ENCODE measurements at places on chromosomes 2 and 18.

DNA sequence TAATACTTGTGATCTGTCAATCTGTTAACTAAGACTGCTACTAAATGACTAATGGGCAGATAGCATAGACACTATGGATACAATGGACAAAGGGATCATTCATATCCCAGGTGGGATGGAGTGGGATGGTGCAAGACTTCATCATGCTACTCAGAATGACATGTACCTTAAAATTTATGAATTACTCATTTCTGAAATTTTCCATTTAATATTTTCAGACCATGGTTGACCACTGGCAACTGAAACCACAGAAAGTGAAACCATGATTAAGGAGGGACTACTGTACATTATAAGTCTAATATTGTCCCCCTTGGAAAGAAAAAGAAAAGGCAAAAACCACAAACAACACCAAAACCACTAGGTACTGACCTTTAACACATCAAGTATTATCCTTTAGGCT is 247.0 kb upstream of the SYT4 start:
- DNase-seq = no peak

DNA sequence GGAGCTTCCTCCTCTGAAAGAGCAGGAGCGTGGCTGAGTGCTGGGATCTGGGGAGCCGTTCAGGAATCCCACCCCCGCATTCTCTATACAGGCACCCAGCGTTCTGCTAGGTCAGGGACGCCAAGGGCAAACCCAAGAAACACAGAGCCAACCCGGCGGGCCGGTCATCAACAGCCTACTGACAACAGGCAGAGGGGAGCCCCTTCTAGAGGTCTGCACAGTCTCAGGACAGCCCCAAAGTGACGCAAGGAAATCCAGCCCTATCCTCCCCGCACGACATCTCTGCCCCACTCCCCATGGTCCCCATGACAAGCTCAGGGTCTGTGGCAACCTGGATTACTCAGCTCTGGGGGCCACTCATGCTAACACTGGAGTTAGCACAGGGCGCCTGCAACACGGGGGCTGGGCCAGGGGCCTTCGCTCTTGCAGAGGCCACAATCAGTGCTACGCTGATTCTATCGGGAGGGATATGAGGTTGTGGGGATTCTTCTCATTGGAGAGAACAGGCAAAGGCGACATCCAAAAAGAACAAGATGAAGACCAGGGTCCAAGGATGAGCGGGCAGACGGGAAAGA is 81.6 kb downstream of the PXDN start:
- no peak for DNase-seq

- DNase-seq = no peak
Observed at GRCh38 chr2:119704670-119705120, 25.7 kb downstream of the TMEM177 start.

DNA sequence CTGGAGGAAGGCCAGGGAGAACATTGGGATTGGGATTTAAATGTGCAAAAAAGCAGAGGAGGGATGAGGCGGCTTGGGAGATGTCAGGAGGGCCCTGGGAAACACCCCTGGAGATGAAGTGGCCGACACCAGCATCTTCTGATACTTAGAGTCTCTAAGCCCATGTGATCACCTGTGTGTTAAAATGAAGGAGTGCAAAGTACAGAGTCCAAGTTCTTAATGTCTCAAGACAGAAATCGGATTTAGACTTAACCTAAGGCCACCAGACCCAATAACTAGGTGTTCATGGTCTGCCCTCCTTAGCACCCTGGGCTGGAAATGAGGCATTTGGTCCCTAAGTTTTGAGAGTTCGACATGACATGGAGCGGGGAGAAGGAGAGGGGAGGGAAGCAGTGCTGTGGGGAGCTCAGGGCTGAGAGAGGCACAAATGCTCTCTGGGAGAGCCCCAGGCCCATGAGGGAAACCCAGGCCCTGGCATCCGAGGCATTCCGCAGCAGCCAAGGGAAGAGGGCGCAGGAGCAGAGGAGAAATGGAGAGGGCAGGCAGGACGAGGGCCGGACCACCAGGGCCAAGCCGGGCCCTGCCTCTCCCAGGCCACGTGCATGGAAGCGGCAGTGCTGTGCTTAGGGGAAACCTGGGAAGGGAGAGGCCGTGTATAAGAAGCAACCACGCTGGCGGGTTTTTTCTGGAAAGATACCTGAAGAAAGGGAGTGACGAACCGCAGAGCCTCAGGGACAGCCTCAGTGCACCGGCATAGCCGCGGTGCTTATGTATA is 63.3 kb downstream of the SFXN5 start:
- no peak for DNase-seq

GRCh38 chr18:49544362-49544761 is 17.5 kb upstream of the LIPG start:
- no peak for DNase-seq

DNA sequence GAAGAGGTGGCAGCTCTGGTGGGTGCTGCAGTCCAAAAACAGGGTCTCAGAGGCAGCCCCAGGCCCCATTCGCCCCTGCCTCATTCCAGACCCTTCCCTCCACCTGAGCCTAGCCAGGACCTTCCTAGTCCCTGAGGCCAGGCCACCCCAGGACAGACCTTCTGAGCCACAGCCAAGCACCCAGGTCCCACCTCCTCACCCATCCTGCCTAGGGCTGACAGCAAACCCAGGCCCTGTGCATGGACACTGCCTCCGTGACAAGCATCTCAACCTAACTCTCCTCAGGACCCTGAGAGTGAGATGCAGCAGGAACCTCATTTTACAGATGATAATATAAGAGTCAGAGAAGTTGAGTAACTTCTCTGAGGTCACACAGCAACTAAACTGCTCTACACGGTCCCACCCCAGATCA is 15.5 kb downstream of the ADRA2B start:
- no peak for DNase-seq

DNA sequence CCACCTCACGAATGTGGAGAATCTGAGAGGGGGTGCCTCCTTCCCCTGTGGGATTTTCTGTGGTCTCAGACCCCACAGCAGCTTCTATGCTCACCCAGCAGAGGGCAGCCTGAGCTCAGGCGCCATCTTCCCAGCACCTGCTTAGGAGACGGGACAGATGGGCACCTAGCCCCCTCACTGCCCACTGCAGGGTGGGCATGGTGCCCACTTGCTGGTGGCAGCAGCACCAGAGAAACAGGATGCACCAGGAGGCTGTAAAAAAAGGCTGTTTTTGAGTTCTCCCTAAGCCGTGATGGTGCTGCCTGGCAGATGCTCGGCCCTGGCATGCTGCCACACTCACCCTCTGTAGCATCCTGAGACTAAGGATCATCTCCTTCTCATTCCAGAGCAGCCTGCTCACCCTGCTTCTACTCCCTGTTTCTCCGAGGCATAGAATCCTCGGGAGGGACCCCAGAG is 19.1 kb upstream of the SLC20A1 start:
- DNase-seq = peak; percentile 76

DNA sequence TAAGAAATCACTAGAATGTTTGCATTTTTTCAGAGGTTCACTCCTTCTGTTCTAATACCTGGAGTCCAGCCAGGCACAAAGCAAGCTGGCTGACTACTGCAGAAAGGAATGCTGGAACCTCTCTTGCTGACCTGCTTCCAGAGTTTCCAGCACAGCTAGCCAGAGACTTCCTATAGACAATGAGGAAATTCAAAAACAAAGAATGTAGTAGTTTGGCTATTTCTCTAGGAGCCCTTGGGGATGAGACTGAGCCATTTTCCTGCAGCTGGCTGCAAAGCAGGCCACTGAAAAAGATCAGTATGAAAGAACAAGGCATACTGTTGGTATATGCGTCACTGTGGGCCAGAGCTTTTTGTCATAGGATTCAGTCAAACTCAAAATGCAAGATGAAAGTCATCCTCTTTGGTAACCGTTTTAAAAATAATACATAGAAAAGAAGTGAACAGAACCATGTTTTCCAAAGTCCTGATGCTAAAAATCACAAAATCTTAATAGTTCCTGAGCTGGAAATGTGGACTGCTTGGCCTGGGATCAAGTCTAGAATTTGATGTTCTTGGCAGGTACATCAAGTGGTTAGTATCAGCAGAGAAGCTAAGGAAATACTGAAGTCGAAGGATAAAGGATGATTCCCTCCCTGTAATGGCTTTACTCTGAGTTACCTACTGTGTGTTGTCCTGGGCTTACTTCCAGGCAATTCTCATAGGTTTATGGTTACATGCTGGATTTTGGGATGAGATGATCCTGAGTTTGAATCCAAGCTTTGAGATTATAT is 9.0 kb upstream of the DSEL start:
- peak; percentile 88 for DNase-seq

DNA sequence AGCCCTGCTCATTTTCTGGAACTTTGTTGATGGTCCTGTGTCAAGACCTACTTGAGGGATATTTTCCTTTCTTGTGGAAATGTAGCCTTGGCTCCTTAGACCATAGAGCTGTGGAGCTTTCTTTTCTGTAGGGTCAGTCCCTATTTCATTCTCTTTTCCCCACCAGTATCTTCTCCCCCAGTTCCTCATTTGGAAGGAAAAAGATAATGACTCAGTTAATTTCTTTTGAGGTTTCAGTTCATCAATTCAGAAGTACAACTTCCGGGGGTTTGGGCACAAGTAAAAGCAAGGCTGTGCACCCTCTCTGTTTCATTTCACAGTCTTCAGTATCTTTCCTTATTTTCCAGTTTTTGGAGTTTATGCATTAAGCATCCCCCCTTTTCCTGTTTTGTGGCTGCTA is 70.7 kb downstream of the CDC42EP3 start:
- DNase-seq = no peak

DNA sequence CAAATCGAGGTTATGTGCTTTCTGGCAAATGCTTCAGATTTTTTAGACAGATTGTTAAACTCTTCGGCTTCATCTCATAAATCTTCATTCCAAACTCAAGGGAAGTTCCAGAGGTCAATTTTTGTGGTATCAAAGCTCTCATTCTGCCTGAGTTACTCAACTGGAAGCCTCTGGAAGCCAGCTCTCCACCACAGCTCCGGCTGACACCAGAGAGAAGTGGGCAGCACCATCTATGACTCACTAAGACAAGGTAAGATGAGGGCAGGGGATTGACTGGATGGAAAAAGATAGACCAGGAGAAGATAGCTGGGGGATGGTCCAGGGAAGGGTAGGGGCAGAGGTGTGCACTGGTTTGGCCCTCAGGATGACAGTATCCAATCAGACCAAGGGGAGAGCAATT is 137.3 kb upstream of the HNRNPA3 start:
- DNase-seq = no peak

- no peak for DNase-seq
Observed at GRCh38 chr2:174025271-174026121, 60.3 kb upstream of the SP3 start.

GRCh38 chr2:5706717-5707455 is 14.7 kb downstream of the SOX11 start:
- no peak for DNase-seq

DNA sequence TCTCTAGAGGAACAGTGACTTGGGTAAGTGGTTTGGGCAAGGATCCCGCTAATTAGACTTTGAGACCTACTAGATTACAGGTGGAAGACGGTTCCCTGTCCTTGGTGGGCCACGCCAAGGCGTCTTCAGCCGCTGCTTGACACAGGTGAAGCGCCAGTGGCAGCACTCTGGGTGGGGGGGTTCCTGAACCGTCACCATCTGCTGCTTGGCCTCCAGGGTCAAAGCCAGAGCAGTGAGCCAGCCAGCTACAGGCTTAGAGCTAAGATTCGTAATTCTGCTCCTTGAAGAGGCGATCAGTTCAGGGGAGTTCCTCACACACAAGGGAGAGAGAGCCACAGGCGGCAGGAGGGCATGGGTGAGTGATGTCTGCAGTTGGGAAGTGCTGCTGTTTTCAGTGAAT is 39.4 kb upstream of the RBM44 start:
- DNase-seq = no peak

DNA sequence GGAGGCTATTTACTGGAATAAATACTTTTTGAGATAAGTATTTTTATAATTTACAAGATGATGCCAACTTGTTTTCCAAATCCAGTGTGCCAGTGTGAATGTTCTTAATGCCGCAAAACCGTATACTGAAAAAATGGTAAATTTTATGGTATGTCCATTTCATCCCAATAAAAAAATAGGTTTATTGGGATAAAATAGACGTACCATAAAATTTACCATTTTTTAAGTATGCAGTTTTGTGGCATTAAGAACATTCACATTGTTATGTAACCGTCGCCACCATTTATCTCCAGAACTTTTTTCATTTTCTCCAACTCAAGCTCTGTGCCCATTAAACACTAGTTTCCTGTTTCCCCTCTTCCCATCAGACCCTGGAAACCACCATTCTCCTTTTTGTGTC is 167.9 kb downstream of the PARD3B start:
- no peak for DNase-seq

DNA sequence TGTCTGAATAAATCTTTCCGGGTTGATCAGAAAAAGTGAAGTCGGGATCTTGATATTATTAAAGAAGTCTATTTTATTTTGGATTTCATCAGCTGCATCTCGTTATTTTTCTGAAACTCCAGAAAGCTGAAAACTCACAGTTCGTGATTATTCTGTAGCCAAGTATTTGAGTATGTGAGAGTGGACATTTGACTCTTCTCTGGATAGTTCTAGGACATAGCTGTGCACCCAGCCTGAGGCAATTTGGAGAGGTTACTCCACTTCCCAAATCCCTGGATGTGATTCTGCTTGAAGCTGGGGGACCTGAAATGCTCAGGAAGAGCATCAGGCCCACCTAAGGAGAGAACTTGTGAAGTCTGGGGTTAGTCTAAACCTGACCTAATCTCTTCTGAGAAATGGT is 117.6 kb upstream of the PID1 start:
- no peak for DNase-seq

GRCh38 chr2:191127235-191127634 is 23.6 kb downstream of the STAT4 start:
- DNase-seq = no peak

DNA sequence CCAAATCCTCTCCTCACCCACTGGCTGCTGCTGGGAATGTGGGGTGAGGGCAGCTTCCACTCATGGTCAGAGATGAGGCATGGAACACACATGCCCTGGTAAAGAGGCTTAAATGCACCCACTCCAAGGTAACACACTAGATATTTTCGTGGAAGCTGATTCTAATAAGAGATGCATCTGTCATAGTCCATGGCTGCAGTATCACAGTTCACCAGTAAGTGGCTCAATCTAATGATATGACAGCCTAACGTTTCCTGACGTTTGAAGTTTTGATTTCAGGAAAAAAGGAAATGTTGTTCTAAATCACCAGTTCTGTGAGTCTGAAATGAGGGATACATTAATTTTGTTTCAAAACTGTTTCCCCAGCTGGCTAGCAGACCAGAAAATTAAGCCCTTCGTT is 38.2 kb downstream of the LCT start:
- DNase-seq = no peak

- no peak for DNase-seq
Observed at GRCh38 chr2:28359222-28360057, 33.2 kb upstream of the FOSL2 start.

- no peak for DNase-seq
Observed at GRCh38 chr2:31324016-31324633, 90.2 kb downstream of the EHD3 start.
